NCI-H1048 (cell line): ENCODE measurements at places on chromosomes 2 and 18.

GRCh38 chr2:2788076-2788475 lies 457.0 kb upstream of the MYT1L start:
- DNase-seq, result no peak

DNA sequence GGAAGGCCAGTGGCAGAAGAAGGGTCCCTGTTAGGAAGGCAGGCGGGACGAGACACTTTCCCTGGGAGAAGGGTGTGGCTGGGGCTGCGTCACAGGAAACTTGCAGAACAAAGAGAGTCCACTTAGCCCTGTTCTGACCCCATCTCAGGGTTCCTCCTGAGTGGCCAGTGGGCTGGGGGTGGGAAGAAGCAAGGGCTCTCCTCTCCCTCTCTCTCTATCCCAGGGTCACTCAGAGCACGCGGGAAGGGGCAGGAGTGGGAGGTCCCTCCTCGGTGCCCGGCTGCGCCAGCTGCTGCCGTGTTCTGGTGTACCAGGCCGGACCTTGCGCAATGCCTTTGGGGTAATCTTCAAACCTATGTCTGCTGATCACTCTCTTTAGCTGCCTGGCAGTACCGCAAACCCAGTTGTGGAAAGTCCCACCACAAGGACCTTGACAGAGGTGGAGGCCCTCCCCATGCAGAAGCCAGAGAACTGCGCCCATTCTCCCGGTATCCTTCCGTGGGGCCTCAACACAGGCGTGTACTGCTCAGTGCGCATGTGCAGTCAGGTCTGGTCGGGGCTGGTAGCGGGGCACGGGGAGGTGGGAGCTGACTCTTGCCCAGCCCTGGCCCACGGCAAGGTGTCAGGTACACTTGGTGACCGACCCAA lies 47.8 kb upstream of the ST3GAL5 start:
- no peak for DNase-seq

- DNase-seq, result no peak
These were observed 7.6 kb upstream of the GAREM1 start for GRCh38 chr18:32478317-32478716.

DNA sequence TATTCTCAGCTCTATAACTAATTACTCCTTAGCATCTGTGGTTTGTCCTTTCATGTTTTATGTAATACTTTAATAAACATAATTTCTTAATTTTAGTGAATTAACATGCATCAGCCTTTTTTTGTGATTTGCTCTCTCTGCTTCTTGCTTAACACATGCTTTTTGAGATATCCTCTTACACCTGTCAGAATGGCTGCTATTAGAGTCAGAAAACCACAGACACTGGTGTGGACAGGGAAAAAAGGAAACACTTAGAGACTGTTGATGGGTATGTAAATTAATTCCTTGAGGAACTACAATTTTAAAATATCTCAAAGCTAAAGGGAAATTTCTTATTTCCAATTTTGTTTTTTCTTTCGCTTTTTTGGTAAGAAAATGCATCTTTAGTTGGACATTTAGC lies 549.0 kb downstream of the ZNF804A start:
- DNase-seq, result no peak

- no peak for DNase-seq
These were observed 358.4 kb upstream of the SALL3 start for GRCh38 chr18:78621141-78621755.

GRCh38 chr2:83016343-83017110 lies 1442.6 kb downstream of the SUCLG1 start:
- DNase-seq, result no peak

DNA sequence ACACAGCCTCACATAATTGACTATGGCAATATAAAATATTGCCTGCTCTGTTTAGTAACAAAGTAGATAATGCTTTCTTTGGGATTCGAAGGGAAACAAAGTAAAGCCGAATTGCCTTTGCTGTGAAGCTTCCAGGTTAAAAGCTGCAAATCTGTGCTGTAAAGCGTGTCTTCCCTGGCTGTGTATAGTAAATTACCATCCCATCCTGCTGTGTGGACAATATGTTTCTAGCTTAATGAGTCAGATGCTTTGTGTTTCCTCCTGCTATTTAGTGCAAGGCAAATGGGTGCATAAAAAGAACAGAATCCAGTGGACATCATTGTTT lies 265.1 kb downstream of the SOCS6 start:
- DNase-seq, result no peak

DNA sequence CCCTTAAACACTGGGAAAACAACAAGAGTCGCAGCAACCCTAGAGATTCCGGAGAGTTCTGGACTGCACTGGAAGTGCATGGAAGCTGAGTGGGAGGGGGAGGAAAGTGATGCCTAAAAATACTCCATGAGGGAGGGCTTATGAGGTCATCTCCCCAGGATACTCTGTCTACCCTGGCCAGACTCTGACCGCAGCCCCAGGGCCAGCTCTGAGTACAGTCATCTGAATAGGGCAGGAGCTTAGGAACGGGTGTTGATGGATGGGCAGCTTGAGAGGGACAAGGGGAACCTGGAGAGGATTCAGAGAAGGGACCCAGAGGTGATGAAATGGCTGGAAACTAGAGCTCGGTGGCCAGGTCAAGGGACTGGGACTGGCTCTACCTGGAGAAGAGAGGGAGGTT lies 79.3 kb upstream of the IGFBP5 start:
- no peak for DNase-seq

DNA sequence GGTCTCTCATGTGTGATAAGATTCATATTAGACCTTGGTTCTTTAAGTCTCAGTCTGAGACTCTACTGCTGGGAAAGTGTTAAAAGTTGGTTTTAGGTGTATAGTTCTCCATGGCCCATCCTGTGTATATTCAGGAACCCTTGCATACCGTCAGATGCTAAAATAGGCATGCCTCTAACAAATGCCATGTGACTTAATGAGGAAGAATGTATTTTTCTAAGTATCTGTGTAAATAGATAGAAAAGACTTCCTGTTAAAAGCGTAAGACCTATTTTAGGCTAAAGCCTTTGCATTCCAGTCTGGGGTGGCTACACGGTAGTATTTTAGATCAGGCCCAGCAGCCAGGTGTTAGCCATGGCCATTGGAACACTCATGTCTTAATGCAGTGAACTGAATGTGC lies 73.3 kb downstream of the RHBDD1 start:
- DNase-seq, result no peak

DNA sequence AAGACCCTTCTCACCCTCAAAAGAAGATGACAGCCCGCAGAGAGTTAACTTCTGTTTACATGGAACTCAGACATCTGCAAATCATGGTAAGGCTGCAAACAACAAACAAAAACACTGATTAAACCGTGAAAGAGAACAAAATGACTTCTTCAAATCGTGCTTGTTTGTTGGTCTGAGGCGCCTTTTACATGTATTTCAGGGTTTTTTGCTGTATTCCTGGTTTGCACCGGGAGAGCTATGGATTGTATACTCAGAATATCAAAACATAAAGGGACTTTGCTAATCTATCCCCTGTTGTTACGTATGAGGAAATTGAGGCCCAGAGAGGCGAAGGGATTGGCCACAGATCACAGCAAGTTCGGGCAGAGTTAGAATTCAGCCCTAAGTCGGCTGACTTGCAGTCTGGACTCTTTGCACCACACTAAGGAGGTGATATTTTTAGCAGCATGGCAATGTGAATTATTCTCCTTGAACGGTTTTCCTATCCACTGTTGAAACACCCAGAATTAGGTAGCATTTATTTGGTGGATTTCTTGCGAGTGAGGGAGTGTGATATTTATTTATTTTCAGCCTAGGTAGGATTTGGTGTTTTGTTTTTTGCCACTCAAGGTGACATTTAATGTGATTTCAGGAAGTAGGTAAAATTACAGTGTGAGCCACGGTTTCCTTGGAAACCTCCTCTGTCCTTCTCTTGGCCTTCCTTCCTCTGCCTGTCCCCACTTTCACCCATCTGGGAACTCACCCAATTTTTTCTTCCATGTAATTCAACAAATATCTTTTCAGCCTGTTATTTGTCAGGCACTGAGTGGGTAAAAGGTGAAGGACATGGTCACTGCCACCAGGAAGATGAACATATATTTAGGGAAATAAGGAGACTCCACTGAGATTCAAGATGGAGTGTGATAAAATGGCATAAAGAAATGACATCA lies 980 bp upstream of the PDE6D start:
- DNase-seq, result no peak

- DNase-seq, result no peak
These were observed 75.8 kb downstream of the SDC1 start for GRCh38 chr2:20148923-20149702.

DNA sequence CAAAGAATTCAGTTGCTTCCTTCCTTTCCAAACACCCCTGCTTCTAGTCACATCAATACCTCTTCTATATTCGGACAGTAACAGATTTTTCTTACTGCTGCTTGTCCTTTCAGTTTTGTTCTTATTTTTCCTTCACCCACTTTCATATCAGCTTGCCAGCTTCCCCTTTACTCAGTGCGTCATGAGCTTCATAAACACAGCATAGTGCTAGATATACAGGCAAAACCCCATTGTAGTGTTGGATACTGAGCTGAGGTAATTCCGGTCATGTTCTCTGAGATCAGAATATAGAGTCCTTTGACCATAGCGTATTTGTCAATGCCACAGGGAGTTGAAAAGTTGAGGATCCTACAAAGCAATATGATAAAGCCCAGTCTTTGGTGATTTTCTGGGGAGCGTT lies 2.4 kb downstream of the FARP2 start:
- no peak for DNase-seq

DNA sequence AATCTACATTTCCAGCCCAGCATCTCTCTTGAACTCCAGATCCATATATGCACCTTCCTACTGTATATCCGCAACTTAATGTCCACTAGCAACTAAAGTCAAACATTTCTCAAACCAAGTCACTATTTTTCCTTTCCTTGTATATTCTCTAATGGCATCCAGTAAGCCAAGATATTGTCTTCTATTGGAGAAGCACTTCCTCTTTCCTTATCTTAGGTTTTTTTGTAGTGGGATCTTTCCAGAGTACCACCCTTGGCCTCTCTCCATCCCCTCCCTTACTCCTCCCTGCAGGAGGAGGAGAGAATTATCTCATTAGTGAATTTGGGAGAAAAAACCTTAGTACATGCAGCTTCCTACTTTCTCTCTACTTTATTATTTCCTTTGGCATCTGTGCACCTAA lies 8.7 kb upstream of the DYNC1I2 start:
- no peak for DNase-seq

GRCh38 chr18:80181642-80182461 lies 65.5 kb downstream of the PARD6G start:
- DNase-seq, result no peak

DNA sequence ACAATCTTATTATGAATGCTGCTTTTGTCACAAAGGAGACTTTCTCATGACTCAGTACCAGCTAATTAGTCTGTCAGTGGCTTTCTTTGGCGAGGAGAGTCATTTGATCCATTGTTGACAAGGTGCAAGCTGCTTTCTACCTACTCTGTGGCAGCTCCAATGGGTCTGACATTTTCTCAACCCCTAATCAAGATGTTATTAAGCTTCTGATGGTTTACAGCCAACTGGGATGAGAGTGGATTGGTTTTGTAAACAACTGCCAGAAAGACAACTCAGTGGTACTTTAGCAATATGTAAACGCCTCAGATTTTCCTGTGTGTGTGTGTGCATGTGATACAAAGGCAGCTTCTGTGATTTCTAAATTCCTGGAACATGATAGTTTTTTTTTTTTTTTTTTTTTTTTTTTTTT lies 8.2 kb upstream of the CLIP4 start:
- DNase-seq, result no peak

DNA sequence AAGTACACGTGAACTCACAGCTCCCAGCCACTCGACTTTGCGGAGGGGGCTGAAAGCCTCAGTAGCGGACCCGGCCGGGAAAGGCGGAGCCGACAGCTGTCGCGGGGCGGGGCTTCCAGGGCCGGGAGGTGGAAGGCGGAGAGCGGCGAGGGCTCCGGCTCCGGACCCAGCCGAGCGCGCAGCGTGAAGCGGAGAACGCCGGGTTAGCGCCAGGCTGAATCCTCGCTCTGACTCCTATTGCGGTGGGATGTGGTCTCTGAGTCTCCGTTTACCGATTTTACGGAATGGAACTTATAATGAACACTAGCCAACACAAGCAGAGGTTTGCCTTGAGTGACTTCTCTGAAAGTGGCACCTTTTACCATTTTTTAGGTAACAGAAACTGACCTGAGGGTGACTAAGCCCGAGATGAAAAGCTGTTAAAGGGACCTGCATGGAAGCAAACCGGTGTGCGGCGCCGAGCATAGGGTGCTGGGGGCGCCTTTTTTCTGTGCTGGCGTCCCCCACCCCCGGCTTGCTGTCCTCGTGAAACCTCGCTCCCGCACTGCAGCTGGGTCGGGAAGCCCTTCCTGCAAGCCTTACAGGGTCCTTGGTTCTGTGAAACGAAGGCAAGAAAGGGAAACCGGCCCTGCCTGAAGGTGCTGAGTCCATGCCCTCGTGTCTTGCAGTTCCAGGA lies 72.9 kb downstream of the EN1 start:
- peak; percentile 1 for DNase-seq

DNA sequence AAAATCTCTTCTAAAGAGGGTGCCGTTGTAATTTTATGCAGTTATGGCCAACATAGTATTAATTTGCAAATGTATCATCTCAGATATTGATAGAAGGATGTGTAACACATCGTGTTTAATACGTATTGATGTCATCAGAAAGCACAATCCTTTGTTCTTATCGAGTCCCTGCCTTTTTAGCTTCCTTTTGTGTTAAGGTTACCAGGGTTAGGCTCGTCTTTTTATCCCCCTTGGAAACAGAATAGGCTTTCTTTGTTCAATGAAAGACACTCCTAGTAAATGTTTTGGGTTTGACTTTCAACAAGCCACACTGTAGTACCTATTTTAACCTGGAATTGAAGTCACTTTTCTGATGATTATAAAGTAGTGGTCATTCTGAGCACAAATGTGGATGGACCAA lies 136.2 kb downstream of the WDR7 start:
- no peak for DNase-seq

- DNase-seq, result no peak
These were observed 43.0 kb upstream of the FAHD2A start for GRCh38 chr2:95359501-95359930.

GRCh38 chr2:112217854-112218253 lies 37.0 kb downstream of the ZC3H8 start:
- DNase-seq, result no peak

DNA sequence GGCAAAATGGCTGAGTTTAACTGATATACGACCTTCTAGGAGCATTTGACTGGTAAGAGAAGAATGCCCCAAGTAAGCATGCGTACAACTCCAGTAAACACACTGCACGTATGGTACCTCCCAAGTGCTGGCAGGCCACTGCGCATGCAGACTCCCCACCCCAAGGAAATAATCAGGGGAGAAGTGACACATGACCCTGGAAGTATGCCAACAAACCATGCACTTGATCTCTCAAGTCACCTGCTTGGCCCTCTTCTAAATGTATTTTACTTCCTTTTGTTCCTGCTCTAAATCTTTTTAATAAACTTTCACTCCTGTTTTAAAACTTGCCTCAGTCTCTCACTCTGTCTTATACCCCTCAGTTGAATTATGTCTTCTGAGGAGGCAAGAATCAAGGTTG lies 129.8 kb upstream of the COL5A2 start:
- no peak for DNase-seq

DNA sequence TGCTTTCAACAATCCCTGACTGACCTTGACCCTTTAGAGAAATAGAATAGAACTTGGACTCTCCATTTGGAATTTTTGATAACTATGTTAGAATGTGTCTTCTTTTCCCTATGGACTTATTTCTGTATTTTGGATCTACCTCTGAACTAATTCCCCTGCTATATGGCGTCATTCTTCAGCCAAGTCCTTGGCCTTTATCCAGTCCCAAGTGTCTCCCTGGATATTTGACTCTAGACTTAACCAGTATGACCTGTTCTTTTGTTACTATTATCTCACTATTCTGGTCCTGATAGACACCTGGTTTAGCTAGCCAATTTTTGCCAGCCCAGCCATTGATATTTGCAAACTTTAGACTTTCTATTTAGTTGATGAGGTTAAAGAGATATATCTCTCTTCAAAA lies 186.8 kb downstream of the KCNS3 start:
- DNase-seq, result no peak
